ENCODE measurements at places on chromosomes 7 and 10. TPM values are rescaled to one million over a fixed set of nuclear protein-coding genes. Genes with fewer than 3 reads are reported as not detected.

IFIT2 gene
- total RNA-seq = 27.3 TPM

RHOBTB1 gene
- 31.3 TPM for total RNA-seq

CTAGE4 gene
- total RNA-seq = not detected

INHBA gene
- total RNA-seq = 0.51 TPM

SYT15 gene
- total RNA-seq = 0.39 TPM

TUBB8 gene
- not detected for total RNA-seq

CCL24 gene
- total RNA-seq = not detected

GDF2 gene
- not detected for total RNA-seq

CDC14C gene
- total RNA-seq = not detected

UPK3BL1 gene
- total RNA-seq = 2.4 TPM

DNA sequence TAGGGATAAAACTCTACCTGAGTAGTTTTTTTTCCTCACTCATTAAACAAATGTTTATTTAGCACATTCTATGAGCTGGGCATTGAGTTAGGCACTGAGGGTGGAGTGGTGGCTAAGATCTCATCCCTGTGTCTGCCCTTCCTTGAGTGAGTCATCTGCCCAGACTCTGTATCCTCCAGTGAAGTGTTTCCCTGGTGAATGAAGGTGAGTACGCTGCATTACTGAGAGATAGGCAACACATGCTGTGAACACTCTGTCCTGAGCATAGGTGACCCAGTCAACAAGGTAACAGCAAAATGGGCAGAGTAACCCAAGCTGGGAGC is 5.8 kb downstream of the PITX3 start:
- no peak for DNase-seq

- DNase-seq = no peak
Measured at GRCh38 chr10:76106611-76107010, 675.2 kb downstream of the LRMDA start.

DNA sequence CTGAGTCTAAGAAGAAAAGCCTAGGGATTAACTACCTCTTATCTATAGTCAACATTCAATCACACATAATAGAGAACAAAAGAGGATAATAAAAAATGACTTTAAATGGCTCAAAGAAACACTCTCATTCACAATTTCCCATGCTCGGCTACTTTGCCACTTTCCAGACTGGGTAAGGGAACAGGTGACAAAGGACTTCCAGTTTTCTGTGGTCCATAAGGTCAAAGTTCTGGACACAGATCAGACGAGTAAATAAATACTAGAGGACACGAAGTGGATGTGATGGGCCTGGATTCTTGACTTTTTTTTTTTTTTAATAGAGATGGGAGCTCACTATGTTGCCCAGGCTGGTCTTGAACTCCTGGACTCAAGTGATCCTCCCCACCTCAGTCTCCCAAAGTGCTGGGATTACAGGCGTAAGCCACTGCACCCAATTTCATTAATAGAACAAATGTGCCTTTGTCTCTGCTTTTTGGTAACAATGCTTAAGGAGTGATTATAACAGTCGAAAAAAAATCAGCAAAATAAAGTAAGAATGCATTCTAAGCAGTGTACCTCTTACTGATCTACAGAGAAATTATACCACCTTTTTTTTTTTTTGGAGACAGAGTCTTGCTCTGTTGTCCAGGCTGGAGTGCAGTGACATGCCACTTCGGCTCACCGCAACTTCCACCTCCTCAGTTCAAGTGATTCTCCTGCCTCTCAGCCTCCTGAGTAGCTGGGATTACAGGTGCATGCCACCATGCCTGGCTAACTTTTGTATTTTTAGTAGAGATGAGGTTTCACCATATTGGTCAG is 70.6 kb downstream of the WAPL start:
- DNase-seq = no peak

GRCh38 chr7:45881759-45882464 is 6.4 kb upstream of the IGFBP1 start:
- peak; percentile 56 for DNase-seq

- DNase-seq = peak; percentile 28
Measured at GRCh38 chr7:158885624-158886023, 29.3 kb downstream of the DYNC2I1 start.

DNA sequence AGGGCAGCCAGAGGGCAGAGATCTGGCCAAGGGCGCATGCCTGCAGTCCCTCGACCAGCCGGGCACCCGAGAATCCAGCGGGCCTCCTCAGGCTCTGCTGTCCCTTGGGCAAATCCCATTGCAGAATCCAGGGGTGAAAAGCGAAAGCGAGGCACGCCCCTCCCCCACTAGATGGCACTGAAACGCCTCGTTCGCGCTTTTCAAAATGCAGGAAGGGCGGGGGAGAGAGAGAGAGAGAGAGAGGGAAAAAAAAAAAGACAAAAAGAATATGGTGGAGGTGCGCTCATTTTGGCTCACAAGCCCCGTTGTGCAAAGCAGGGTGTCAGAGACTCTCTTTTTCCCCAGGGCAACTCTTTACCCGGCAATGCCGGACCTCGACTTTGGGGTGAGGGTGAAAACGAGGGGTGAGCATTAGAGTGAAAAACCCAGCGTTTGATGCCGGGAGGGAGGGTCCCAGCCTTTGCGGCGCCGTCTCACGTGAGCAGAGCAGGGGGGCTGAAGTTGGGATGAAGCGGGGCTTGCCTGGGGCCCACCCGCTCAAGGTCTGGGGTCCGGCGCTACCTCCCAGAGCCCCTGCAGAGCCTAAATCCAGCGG is 2.5 kb upstream of the TMEM178B start:
- no peak for DNase-seq

GRCh38 chr7:1291357-1291689 is 58.7 kb downstream of the UNCX start:
- no peak for DNase-seq

DNA sequence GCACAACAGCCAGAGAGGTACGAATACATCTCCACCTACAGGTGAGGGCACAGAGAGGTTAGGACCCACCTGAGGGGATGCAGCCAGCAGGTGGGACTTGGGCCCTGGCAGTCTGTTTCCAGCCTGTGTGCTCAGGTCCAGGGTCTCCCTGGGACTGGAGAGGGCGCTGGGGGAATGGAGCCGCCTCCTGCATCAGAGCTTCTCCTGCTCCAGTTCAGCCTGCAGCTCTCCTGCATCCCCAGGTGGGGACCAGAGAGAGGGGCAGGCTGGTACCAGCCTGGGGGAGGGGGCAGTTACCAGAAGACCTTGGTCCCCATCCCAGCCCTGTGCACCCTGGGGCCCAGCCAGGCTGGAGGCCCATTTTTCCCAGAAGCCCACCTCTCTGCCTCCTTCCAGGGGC is 80.7 kb downstream of the LHPP start:
- DNase-seq = no peak

GRCh38 chr10:72274730-72275350 is 1.1 kb downstream of the DDIT4 start:
- DNase-seq = peak; percentile 82

DNA sequence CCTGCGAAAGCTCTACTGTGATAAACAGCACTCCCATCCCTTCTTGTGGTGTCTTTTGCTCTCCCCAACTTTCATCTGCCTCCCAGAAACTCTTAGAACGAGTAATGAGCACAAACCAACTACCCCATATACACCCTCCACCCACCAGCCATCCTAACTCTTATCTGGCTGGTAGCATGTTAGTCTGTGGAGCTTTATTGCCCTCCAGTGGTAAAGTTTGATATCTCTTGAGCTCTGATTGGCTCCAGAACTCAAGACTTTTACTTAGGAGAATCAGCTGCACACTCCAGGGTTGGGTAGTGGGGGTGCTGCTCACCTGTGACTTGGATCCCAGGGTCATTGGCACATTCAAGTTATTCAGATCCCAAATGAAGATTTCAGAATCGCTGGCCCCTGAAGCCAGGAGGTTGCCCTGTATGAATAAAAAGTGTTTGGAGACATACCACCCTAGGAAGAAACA is 10.9 kb downstream of the SEC31B start:
- no peak for DNase-seq

DNA sequence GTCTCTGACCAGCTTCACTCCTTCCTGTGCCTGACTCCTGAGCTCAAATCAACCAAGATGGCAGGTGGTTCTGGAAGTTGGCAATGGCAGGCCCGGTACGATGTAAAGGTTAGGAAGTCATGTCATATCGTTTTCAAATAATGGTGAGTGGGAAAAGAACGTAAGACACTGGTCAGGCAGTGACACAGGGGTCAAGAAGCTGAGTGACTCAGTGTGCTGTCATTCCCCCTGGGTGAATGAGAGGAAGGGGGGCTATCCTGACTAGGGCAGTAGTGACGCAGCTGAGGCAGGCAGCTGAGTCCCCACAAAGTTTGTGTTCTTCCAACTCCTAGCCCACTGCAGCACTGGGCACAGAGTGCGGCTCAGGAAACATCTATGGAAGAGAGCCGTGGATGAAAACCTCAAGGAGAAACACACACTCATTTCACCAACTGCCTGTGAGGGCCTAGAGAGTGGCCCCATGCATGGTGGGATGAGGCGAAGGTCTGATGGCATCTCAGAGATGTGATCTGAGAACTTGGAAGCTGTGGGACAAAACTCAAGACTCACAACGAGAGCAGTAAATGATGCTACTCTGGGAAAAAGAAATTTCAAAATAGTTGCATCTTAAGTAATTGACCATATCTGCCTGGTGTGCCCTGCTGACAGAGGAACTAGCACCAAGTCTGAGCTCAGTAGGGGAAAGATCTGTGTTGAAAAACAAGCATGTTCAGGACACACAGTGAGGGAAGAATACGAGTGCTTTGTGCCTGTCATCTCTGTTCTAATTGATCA is 23.2 kb downstream of the CREB3L2 start:
- peak; percentile 90 for DNase-seq

DNA sequence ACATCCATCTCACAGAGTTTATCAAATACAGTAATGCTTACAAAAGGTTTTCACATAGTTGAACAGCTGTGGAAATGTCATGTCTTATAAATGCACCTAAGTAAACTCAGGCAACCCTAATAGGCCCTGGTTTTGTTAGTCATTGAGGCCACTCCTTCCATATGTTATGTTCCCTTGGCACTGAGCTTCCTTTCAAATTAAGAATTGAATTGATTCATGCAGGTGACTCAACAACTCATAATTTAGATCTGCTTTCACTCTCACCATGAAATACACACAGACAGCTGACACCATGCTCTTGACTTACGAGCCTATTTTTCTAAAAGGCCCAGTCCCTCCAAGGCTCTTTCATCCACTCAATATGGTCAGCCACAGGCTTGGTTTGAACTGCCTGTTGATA is 476.9 kb downstream of the KCNMA1 start:
- DNase-seq = peak; percentile 83

GRCh38 chr10:130636313-130636930 is 500.2 kb downstream of the GLRX3 start:
- no peak for DNase-seq

GRCh38 chr10:48468130-48468790 is 136.6 kb downstream of the ARHGAP22 start:
- DNase-seq = no peak

- no peak for DNase-seq
Measured at GRCh38 chr7:133491846-133492652, 239.2 kb downstream of the EXOC4 start.

DNA sequence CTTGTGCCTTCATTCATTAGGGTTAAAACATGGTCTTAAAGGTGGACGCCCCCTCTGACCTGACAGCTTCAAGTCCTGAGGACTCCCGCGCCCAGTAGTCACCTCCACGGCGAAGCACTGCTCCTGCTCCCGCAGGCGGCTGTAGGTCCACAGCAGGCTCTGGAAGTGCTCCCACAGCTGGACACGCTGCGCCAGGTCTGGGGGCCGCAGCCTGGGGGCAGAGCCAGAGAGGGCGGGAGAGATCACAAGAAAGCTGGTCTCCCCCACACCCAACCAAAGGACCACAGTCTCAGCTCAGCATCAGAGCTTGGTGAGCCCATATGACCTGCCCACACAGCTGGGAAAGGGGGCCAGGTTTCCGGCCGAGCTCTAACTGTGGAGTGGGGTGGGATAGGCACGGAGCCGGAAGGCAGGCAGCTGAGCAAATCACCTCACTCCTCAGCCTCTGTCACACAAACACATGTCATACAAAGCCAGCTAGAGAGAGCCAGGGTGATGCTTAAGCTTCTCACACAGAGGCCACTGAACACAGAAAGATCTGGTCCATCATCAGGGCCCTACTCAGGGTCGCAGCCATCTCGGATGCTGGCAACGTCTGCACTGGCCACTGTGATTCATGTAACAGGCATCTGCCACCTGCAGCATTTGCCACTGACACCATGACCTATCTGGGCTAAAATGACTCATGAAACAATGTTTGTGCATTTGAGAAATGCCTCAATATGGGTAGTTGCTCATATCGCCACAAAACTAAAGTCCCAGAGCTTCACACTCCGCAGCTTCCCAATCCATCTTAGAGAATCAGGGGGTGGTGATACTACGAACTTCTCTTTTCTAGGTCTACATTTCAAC is 12.6 kb downstream of the HPS1 start:
- DNase-seq = peak; percentile 51

GRCh38 chr7:111558991-111559390 is 3.3 kb downstream of the IMMP2L start:
- DNase-seq = no peak

GRCh38 chr7:36937754-36938563 is 213.7 kb upstream of the AOAH start:
- no peak for DNase-seq

DNA sequence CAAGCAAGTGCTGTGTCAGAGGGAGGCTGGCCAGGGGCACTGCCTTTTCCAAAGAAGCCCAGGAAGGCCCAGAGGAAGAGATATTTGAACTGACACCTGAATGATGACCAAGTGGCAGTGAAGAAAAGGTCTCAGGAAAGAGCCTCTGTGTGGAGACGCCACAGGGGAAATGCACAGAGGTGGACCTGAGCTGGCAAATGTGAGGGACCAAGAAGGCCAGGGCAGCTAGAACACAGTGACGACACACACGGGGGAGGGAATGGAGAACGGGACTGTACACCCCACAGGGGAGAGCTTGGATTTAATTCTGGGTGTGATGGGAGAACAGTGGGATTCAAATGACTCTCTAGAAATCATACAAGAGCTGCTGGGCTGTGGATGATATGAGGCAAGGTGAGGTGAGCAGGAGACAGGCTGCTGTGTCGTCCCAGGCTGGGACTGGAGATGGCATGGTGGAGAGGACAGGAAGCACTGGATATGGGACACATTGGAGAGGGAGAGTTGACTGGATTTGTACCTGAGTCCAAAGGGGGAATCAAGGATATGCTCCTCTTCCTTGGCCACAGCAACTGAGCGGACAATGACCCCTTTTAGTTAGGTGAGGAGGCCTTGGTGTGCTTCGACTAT is 84.2 kb upstream of the DDC start:
- DNase-seq = no peak

DNA sequence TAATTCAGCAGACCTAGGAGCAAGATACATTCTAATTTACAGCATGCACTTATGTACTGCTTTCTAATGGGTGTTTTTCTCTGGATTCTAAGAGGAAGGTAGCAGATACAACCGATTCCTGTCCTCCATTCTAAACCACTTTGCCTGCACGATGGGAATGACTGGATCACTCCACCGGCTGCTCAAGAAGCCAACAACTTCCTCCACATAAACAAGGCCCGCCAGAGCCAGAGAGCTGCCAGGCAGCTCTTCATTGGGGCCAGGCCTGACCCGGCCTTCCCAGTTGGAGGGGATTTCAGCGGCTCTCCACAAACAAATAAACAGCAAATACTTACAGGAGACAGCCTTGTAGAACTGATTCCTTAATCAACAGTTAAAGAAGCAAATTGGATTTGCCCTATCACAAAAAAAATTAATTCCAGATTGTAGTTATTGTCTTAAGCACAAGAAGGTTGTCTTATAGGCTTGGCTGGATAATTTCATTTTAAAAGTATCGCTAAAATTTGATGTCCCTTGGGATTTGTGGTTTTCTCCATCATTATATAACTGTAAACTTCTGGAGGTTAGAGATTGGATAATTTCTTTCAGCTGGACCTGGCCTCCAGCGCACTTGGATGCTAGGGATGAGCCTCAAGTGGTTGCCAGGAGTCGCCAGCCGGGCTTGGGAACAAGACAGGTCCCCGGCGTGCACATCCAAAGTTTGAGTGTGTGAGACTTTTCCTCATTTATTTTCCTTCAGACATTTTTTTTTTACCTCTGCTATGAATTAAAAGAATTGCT is 20.9 kb downstream of the EBF3 start:
- DNase-seq = no peak
